Stimulated activated CD4-positive, alpha-beta T cell treated with anti-CD3 and anti-CD28 coated beads, Interleukin-12 subunit alpha, Interleukin-12 subunit beta, amount 100 ng/mL, for 24 hours (primary cell): ENCODE measurements at places on chromosomes 7 and 10.

- no peak for DNase-seq
Measured at GRCh38 chr10:70441895-70442309, 421 bp upstream of the NODAL start.

- no peak for DNase-seq
Measured at GRCh38 chr7:48251766-48252165, 80.5 kb downstream of the ABCA13 start.

DNA sequence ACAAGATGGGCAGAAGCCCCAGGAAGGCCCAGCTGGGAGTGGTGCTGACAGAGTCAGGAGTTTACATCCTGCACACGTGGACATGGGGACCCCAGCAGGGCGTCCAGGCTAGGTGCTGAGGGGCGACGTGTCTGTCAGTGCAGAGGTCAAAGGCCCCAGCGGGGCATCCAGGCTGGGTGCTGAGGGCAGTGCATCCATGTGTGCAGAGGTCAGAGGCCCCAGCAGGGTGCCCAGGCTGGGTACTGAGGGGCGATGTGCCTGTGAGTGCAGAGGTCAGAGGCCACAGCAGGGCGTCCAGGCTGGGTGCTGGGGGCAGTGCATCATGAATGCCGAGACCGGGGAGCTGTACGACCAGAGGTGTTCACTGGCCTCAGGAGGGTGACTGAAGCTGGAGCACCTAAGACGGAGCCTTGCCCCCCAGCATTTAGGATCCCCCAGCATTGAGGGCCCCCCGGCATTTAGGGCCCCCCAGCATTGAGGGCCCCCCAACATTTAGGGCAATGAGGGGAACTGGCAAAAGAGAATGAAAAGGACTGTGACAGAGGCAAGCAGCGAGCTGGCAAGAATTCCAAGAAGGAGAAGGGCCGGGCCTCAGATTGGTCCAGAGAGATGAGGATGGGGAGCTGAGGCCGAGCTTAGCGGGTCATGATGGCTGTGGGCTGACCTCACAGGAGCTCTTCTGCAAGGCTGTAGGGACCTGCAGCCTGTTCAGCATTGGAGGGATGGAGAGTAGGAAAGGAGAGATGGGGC is 474.9 kb downstream of the PTPRN2 start:
- DNase-seq, result no peak

DNA sequence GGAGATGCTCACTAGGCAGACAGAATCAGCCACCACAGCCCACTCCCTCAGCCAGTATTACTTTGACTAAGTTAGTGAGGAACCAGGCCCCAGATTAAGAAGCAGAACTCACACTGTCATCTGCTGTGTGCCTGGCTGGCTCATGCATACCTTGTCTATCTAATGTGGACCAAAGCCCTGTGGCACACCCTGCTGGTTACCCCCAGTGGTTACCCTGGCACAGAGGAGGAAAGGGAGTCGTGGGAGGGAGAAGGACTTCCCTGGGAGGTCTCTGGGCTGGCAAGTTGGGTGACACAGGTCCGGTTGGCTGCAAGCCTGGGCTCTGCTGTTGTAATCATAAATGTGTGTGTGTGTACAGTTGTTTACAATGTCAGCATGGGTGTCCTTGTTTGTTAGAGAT is 7.5 kb upstream of the SH2D4B start:
- DNase-seq, result peak; percentile 29

DNA sequence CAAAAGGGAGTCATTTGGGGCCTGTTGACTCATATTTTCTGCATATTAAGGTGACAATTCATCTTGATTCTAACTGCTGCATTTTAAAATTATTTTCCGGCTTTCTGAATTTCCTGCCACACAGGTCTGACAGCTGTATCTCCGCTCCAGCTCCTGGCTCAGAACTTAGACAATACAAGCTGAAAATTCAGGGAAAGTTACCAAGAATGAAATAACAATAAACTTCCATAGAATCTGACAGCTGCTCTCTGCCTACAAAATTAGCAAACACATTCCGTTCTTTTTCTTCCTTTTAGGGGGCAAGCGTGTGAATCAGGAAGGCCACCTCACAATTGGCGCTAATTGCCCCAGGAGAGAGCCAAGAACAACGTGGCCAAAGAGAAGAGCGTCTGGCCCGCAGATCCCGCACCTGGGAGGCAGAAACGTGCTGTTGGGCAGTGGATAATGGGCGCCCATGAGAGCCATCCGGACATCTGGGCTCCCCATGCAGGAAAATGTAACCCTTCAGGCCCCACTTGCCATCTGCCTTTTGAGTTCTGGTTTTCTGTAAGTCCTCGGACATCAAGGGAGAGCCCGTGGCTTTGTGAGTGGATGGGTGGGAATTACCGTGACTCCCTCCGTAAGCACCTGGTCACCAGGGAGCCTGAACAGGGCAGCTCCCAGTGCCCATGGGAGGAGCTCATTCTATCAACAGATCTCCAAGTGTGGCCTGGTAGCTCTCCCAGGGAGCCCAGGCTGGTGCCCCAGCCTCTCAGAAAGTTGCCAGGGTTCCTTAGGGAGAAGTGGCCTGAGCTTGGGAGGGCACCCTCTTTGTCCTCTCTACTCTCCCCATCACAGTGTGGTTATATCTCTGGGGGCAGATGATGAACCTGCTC is 5.0 kb downstream of the CLRN3 start:
- DNase-seq, result no peak

- no peak for DNase-seq
Measured at GRCh38 chr7:129213828-129214227, 11.0 kb upstream of the AHCYL2 start.

GRCh38 chr10:5888843-5889623 is 660 bp downstream of the ANKRD16 start:
- DNase-seq, result peak; percentile 22

GRCh38 chr10:88992921-88993524 is 2.4 kb downstream of the FAS start:
- DNase-seq, result no peak

GRCh38 chr7:70082099-70082611 is 483.9 kb downstream of the AUTS2 start:
- no peak for DNase-seq

- DNase-seq, result no peak
Measured at GRCh38 chr10:93445097-93445960, 36.8 kb downstream of the MYOF start.

- DNase-seq, result no peak
Measured at GRCh38 chr7:25964483-25964991, 187.5 kb upstream of the NFE2L3 start.

GRCh38 chr10:132389433-132390169 is 7.4 kb upstream of the PWWP2B start:
- no peak for DNase-seq

DNA sequence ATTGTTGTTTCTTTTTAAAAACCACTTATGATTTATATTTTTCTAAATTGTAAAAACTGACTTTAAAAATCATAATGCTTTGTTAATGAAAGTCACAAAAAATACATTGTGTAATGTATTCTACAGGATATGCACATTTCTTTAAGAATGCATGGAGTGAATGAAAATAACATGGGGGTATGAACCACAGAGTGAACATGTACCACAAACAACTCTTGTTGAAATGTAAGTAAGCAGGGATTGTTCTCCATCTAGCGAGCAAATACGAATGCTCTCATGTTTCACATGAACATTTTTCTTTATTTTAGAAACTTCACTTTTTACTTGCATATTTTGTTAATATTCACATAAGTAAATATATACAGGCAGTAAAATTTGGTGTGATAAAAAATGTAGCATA is 35.6 kb upstream of the LAMB4 start:
- no peak for DNase-seq

- DNase-seq, result no peak
Measured at GRCh38 chr7:158252081-158252836, 335.4 kb downstream of the PTPRN2 start.

- DNase-seq, result no peak
Measured at GRCh38 chr7:155741082-155741481, 71.2 kb downstream of the SHH start.

- no peak for DNase-seq
Measured at GRCh38 chr10:119680050-119680449, 28.9 kb downstream of the BAG3 start.

DNA sequence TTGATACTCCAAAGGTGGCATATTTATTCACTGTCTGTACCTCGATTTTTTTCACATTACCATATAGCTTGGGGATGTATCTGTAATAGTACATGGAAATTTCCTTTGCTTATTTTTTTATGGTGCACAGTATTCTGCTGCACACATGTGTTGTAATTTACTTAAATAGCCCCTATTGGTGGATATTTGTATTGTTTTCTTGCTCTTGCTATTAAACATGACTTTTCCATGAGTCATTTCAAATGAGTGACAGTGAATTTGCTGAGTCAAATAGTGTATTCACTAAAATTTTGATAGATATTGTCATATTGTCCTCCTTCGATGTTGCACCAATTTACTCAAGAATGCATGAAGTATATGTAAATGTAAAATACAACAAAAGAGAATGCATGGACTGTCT is 122.7 kb upstream of the STEAP4 start:
- DNase-seq, result no peak

DNA sequence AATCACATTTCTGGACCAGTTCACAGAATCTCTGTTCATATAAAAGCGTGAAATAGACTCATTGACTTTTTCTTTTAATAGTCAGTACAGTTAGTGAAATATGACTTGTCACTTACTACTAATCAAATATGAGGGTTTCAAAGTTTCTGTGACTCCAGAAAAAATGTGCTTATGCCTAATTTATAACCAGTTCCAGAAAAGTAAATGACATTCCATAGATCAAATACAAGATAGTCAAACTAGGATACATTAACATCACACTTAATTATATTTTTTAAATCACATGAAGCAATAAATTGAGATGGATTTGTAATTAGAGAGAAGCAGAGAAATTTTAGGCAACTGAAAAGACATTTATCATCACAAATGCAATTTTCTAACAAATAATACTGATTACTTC is 491.4 kb downstream of the KIF20B start:
- DNase-seq, result no peak
